Hematopoietic multipotent progenitor cell treated with erythropoietin and hydrocortisone succinate and interleukin-3 and kit ligand, for 6 days (in vitro differentiated cells): ENCODE measurements at places on chromosomes 5 and 9.

DNA sequence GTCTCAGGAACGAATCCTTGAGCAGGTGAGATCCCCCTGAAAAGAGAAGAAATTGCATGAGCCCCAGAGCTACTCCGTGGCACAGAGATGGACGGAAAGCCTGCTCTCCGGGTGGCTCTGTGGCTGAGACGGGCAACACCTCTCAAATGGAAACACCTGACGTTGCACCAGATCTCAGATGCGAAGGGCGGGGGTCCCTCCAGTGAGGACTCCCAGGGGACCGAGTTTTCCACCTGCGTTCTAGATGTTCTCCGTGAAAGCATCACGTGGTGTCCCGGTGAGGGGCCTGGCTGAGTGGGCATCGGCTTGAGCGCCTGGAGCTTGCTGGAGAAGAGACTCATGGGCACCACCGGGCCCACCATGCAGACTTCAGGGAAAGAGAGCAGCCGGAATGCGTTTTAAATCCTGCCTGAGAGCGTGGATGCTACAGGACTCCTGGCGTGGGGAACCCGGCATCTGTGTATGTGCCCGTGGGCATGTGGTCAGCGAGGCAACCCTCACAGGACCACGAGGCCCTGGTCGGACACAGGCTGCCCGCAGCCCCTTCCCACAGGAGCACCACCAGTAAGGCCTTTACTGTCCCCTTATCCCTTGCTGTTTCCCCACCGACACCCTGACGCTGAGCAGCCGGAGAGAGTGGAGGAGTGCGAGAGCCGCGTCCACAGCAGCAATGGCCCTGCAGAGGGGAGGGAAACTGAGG is 378.4 kb upstream of the IRX4 start:
- DNase-seq: no peak

- peak; percentile 40 for DNase-seq
Observed at GRCh38 chr9:7976856-7977255, 177.3 kb upstream of the DMAC1 start.

GRCh38 chr5:36177154-36177553 is 25.2 kb downstream of the SKP2 start:
- no peak for DNase-seq

GRCh38 chr5:142152384-142152732 is 43.8 kb downstream of the NDFIP1 start:
- no peak for DNase-seq

DNA sequence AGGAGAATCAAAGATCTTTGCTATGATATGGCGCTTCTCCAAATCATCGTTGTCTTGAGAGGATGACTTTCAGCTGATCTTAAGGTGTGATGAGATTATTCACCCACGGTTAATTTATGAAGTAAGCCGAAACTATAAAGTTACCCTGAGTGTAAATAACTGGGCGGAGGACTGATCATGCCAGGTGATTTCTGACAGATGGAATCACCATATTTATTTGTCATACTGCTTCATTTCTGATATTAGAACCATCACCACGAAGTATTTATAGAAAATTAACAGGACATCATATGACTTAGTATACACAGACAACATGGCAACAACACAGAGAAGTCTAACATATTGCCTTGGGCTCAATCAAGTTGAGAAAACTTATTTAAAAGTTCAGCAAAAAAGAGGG is 601.9 kb downstream of the RAB3C start:
- DNase-seq: no peak

- no peak for DNase-seq
Observed at GRCh38 chr9:108543251-108543778, 312.5 kb downstream of the ACTL7B start.

DNA sequence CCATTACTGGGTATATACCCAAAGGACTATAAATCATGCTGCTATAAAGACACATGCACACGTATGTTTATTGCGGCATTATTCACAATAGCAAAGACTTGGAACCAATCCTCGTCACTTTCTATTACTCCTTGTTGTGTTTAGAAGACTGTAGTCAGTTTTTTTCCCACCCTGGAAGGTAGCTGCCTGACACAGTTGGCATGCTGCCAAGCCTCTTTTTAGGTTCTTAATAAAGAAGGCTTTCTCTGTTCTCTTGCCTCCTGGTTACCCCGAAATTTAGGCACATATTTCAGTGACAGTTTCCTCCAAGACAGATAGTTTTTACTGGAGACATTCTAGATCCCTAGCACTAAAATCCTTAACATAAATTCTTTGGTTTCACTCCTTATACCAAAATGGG is 205.4 kb upstream of the PCSK5 start:
- DNase-seq: no peak

GRCh38 chr5:140677947-140678346 is 4.6 kb upstream of the DND1 start:
- no peak for DNase-seq

DNA sequence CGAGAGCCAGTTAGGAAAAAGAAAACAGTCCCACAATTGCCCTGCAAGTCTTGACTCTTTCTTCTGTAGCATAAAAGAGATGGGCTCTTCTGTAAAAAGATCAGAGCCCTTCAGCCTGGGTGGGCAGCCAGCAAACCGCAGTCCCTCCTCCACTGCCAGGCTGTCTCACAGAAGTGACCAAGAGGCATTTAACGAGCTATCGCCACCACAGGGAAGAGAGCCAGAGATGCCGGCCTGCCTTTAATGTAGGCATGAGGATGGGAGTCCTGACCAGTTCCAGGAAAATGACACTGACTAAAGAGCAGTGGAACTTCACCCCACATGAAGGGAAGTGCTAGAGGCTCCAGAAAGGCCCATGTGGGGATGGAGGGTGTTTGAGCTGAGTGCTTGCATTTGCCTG is 264.6 kb downstream of the NDUFS4 start:
- no peak for DNase-seq

DNA sequence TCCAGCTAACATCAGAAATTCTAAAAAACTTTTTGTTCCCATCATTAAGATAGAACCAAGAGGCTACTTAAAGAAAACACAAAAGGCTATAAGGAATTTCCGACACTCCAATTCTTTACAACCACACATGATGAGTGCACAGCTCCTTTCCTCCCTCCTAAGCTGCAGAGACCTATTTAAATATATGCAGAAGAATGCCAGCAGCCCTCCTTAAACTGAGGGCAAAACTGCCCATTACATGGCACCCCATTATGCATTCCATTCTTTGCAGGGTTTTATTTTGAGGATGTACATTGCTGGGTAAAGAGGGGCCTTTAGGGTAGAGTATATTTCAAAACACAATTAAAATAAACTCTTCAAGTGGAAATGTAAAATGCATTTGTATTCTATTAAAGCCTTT is 502.9 kb downstream of the RASEF start:
- no peak for DNase-seq

GRCh38 chr5:30804739-30805505 is 388.6 kb upstream of the CDH6 start:
- DNase-seq: no peak

- DNase-seq: no peak
Observed at GRCh38 chr5:1946122-1946677, 63.5 kb upstream of the IRX4 start.

- no peak for DNase-seq
Observed at GRCh38 chr5:66923922-66924321, 272.7 kb downstream of the CD180 start.

DNA sequence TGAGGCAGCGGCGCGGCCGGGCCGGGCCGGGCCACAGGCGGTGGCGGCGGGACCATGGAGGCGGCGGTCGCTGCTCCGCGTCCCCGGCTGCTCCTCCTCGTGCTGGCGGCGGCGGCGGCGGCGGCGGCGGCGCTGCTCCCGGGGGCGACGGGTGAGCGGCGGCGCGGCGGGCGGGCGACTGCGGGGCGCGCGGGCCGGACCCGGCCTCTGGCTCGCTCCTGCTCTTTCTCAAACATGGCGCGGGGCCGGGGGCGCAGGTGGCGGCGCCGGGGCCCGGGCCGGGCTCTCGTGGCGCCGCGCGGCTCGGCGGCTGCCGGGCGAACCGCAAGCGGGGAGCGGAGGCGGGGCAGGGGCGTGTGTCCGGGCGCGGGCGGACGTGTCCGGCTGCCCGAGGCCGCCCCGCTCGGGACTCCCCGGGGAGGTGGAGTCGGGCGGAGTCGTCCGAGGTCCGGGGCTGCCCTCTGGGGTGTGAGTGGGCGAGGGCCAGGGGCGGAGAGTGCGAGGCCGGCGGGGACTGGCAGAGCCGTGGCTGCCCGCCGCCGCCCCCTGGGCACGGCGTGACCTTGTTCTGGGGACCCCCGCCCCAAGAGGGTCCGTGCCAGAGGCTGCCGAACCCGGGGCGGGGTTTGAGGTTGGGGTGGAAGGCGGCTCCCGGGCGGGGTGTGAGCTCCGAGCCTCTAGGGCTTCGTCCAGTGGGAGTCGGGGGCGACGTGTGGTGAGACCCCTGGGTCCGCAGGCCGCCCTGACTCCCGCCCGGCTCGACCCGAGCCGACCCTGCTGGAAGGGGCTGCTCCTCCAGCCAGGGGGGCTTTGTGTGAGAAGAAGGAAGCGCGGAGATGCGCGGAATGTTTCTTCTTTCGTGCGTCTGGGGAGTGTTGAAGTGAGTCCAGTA is 485 bp downstream of the TGFBR1 start:
- peak; percentile 56 for DNase-seq

DNA sequence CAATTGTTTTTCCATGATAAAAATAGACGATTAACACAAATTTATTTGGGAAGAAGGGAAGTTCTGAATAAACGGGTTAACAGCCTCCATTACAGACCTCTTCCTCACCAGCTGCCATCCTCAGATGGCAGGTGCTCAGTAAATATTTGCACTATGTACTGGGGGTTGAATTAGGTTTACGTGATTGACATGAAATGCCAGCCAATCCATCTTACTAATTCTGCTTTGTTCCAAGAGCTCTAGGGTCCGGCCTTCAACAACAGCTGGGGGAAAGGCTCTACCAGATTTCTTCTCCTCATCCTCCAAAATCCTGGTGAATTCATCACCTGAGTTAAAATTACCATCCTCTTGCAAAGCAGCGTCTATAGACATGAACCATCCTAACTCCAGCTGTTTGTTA is 104.6 kb downstream of the MTX3 start:
- no peak for DNase-seq

DNA sequence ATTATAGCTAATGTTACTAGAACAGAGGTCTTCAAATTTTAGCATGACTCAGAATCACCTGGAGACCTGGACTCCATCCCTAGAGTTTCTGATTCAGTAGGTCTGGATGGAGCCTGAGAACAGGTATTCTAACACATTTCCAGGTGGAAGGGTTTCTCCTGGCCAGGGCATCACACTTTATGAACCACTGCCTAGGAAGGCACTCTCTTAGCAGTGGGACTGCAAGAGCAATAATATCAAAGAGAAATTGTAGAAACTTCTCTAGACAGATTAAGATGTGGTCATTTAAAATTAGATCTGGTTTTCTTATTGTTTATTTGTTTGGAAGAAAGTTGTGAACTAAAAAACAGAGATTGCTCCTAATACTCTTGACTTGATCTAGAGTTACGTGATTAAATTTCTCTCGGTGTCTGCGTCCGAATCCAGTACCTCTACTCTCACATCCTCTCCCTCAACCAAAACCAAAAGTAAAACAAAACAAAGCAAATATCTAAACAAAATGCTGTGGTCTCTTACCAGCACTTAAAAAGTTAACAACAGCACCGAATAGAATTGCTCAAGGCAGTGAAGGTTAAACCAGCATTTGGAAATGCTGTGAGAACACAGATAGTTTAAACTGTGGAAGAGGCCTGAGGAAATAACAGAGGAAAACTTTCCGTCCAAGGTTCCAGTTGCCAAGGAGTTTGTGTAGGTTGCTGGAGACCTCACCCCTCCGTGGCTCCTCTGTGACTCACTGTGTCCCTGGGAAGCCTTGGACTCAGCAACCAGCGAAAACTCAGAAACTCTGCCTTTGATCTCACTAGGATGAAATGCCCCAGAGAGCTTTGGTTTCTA is 193.4 kb downstream of the ARRDC3 start:
- DNase-seq: no peak

DNA sequence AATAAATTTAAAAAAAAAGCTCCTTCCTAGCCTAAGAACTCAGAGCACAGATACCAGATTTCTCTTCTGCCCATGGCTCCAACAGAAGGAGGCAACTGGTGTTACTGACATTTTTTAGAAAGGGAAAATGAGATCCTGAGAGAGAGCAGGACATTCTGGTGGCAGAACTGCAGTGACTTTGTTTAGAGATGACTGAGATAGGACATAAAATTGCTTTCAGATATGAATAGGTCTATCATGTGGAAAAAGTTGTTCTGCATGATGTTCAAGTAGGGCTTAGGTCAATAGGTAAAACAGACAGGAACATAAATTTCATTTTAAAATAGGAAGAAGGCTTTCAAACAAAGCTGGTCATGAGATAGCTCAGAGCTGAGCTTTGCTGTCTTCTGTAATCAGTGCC is 49.6 kb downstream of the NIPAL4 start:
- no peak for DNase-seq

- DNase-seq: peak; percentile 71
Observed at GRCh38 chr9:68927165-68927564, 86.7 kb downstream of the PRKACG start.

- no peak for DNase-seq
Observed at GRCh38 chr5:15124871-15125568, 253.4 kb upstream of the ANKH start.

- no peak for DNase-seq
Observed at GRCh38 chr9:127386249-127386648, 10.7 kb upstream of the SLC2A8 start.

GRCh38 chr9:134408939-134409737 is 82.9 kb downstream of the RXRA start:
- peak; percentile 53 for DNase-seq

DNA sequence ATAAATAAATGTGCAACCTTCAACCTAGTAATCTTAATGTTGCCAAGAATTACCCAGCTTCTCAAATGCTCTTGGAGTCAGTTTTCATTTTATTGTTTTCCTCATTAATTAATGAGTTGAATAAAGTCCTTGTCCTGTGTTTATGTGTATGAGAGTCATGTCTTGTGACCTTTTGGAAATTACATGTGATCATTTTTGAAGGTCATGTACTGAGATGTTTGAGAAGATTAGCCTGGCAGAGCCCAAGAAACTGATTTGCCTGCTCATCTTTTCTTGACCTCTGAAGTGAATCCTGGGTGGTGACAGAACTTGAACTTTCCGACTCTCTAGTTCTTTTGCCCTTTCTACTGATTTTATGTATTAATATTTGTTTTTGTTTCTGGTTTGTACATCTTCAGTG is 15.4 kb downstream of the ANKRA2 start:
- no peak for DNase-seq

DNA sequence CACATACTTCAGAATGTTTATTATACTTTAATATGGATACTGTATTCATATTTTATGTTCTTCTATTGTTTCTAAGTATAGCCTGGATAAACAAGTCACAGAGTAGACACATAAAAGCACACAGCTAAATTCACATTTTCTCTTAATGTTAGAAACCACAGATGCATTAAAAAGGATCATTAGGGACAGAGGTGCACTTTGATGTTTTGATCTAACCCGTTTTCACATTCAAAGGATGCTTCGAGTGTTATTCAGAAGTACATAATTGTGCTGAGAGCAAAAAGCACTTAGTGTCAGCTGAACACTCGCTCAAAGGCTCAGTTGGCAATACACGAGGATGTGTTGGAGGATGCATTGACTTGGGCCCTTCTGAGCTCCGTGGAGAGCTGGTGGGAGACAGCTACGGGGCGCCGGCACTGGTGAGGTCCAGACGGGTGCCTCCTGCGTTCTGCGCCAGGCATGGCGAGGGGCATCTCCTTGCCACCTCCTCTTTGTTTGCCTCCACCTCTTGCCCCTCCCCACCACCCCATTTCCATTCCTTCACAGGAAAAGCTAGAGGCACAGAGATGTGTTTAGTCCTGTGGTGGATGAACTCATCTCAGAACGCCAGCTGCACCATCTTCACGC is 35.5 kb downstream of the MED10 start:
- no peak for DNase-seq
